ENCODE measurements at places on chromosomes 1 and 21. TPM values are rescaled to one million over a fixed set of nuclear protein-coding genes. Genes with fewer than 3 reads are reported as not detected.

- DNase-seq: no peak
These were observed 6.6 kb downstream of the KRTAP21-2 start for GRCh38 chr21:30740462-30740861.

DNA sequence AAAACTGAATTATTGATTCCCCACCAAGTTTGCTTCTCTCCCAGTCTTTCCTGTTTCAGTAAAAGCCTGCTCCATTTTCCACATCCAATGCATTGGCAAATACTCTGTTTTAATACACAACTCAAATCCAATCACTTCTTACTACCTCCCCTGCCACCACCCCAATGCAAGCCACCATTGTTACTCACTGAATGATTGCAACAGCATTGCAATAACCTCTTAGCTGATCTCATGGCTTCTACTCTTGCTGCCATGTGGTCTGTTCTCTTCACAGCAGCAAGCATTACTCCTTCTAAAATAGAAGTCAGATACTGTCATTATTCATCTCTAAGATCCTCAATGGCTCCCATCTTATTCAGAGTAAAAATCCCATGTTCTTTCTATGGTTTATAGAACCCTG lies 123.4 kb downstream of the ATP6V1G3 start:
- no peak for DNase-seq

F13B gene
- not detected for total RNA-seq

DNA sequence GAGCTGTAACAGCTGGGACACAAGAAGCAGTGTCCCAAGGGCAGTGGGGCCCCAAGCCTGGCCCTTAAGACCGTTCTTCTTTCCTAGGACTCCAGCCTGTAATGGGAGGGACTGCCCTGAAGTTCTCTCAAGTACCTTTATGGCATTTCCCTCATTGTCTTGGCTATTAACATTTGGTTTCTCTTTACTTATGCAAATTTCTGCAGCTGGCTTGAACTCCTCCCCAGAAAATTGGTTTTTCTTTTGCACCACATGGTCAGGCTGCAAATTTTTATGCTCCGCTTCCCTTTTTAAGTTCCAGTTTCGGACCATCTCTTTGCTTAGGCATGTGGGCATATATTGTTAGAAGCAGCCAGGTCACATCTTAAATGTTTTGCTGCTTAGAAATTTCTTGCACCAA lies 3.1 kb upstream of the MROH9 start:
- no peak for DNase-seq

DNA sequence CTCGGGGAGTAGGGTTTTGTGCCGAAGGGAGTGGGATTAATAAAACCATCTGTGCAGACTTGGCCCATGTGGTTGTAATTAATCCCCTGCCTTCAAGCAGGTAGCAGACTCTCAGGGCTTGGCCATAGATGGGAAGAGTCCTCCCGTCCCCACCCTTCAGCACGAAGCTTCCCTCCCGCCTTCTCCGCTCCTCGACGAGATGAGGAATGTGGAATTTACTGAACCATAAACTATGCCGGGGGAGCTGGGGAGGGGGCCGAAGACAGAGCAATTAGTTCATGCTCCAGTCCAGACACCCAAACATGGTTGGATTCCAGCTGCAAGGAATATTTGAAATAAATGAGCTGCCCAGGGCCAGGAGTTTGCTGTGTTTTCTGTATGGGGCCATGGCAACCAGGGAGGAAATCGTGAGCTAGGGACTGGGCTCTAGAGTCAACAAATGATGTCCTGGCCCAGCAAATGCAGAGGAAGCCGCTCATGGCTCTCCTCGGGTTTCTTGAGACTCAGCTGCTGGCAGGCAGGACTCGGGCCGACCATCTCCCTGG lies 78.8 kb downstream of the SPSB1 start:
- DNase-seq: no peak

GRCh38 chr1:186113461-186113860 lies 261.6 kb downstream of the TPR start:
- no peak for DNase-seq

GRCh38 chr21:37711286-37711829 lies 204.9 kb downstream of the KCNJ6 start:
- DNase-seq: no peak

DNA sequence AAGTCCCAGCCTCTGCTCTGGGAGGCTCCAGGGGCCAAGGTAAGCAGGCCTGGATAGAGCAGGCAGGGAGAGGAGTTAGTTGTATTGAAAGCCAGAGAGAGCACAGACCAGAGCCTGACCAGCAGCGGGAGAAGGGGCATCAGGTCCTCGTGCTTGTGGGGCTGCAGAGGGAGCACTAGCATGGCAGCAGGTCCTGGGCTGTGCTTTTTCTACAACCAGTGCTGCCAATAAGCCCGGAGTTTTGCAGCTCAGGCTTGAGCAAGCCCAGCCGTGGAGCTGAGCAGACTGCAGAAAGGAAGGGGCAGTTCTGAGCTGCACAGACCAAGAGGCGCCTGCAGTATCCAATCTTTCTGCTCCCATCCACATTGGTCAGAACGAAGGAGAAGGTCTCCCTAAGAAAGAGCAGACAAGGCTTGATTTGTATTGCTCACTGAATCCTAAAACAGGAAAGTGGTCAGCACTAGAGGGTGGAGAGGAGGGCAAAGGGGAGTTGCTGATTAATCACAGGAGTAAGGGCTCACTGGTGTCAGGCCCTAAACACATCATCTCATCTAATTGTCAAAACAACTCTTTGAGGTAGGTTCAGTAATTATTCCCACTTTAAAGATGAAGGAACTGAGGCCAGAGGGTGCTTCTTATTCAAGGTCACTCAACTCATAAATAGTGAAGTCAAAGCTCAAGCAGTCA lies 2.7 kb downstream of the DENND2D start:
- no peak for DNase-seq

- no peak for DNase-seq
These were observed 26.9 kb upstream of the LBR start for GRCh38 chr1:225454733-225455132.

DNA sequence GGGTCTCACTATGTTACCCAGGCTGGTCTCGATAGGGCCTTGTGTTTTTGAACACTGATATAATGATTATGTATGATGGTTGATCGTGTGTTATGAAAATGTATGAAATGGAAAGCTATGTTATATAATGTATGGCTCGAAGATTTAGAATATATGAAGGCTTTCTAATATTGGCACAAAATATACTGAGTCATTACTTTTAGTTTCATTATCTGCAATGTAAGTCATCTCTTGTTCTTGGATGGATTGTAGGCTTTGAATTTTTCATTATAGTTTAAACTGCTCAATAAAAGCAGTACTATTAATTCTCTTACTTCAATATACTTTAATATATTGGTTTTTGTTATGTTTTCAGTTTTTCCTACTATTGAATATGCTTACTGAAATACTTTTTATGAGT lies 10.1 kb downstream of the FMN2 start:
- no peak for DNase-seq

DNA sequence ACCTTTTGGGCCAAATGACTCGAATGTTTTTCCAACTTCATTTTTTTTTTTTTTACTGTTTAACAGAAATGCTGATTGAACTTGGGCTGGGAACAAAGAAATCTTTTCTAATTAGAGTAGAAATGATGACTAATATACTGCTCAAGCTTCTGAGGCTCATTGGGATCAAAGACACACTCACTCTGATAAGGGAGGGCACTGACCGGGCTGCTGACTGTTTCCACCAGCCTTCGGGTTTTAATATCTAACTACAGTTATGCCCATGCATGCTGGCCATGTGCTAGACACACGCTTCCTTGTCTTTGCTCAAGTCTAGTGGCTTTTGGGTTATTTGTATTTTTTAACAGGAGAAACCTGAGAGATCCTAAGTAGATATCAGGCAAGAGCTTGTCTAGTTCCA lies 16.8 kb downstream of the ZBTB18 start:
- DNase-seq: no peak

DNA sequence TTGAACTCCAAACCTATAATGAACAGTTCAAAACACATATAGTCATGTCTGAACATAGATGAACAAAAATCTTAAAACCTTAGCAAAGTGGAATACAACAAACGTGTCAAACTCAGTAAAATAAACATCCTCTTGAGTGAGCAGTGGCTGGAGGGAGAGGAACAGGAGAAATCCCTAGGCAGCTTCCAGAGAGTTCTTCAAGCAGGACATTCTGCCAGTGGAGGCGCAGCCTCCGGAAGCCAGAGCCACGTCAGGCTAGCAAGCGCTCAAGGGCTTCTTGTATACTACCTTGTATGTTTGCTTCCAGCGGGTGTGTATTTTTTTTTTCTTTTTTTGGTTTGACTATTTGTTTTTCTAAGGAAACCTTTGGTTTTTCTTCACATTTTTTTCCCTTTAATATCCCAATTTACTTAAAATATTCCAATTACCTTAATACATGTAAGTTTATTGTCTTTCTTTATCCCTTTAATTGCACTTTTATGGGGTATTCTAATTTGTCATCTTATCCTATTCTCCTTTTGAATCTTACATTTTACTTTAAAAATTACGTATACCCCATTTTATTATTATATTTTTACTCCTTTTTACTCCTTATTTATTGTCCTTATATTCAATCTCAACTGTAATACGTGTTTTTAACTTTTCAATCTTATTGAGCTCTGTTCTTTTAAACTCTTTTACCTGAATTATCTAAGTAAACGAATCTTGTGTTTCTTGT lies 42.0 kb downstream of the COLGALT2 start:
- no peak for DNase-seq

SAMD13 gene
- not detected for total RNA-seq

SH2D5 gene
- total RNA-seq: 0.13 TPM

PLXNA2 gene
- 43.4 TPM for total RNA-seq

GRCh38 chr21:29305068-29305467 lies 6.3 kb downstream of the BACH1 start:
- no peak for DNase-seq

SV2A gene
- 0.27 TPM for total RNA-seq

- no peak for DNase-seq
These were observed 23.3 kb downstream of the LEMD1 start for GRCh38 chr1:205398586-205398985.

GRCh38 chr21:41805643-41806042 lies 38.8 kb upstream of the RIPK4 start:
- no peak for DNase-seq

DNA sequence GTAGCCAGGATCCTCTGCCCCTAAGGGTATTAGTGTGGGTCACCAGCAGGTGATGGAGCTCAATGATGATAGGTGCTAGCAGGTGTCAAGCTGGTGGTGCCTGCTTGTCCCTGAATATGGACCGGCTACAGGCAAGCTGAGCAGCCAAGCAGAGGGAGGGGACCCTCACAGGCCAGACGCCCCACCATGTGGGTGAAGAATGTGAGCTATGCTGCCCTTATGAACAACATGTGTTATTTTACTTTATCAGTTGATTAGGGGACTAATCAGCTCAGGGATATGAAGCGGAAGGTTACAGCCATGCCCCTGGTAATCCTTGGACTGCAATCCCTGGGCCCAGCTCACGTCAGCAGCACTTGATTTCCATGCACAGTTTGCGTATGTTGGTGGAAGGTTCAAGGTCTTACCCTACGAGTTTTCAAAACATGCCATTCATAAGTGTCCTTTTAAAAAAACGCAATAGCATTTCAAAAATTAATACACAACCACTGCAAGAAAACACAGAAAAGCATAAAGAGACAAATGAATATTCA lies 106.0 kb downstream of the CDC7 start:
- no peak for DNase-seq

- DNase-seq: no peak
These were observed 2.2 kb upstream of the SH3BGRL3 start for GRCh38 chr1:26277719-26278118.

- peak; percentile 64 for DNase-seq
These were observed 36.6 kb downstream of the PLXNA2 start for GRCh38 chr1:208207388-208208131.

DNA sequence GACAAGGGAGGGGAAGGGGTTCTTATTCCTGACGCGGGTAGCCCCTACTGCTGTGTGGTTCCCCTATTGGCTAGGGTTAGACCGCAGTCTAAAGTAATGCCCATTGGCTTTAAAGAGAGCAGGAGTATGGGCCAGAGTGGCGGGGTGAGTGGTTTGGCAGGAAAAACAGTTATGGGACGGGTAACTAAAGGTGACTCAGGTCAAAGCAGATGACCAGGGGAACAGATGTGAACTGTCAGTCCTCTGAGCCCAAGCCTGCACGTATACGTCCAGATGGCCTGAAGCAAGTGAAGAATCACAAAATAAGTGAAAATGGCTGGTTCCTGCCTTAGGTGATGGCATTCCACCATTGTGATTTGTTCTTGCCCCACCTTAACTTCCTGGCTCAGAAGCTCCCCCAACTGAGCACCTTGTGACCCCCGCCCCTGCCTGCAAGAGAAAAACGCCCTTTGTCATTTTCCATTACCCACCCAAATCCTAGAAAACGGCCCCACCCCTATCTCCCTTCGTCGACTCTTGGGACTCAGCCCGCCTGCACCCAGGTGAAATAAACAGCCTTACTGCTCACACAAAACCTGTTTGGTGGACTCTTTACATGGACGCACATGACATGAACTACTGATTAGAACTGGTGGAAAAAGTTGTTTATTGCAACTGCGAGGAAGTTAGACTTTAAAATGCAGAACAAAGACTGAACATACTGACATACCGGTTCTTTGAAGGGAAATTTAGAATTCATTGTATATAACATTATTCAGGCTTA lies 758 bp upstream of the ATAD3B start:
- DNase-seq: peak; percentile 24

FBXO2 gene
- total RNA-seq: 17.9 TPM

DNA sequence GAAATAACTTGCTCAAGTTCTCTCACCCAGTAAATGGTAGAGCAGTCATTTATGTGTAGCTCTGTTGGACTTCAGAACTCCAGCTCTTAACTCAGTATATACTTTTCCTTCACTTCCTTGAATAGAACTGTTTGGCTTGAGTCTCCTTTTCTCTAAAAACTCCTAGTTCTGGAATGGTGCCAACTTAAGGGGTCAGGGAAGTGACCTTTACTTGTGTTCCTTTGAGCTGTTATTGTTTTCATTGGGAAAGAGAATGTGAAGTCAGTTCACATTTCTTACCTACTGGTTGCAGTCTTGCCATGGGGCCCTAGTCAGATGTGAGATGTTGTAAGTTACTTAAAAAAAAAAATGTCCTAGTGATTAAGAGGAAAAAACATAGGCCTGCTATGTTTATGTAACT lies 77.0 kb upstream of the MACF1 start:
- DNase-seq: no peak

GRCh38 chr1:182101415-182102042 lies 40.0 kb upstream of the ZNF648 start:
- no peak for DNase-seq

GRCh38 chr1:66731170-66731865 lies 20.9 kb upstream of the DYNLT5 start:
- no peak for DNase-seq

ACOT7 gene
- total RNA-seq: 27.7 TPM

SPRR4 gene
- total RNA-seq: 31.1 TPM

TFAP2E gene
- total RNA-seq: 5.7 TPM

CNKSR1 gene
- 71.4 TPM for total RNA-seq

DNA sequence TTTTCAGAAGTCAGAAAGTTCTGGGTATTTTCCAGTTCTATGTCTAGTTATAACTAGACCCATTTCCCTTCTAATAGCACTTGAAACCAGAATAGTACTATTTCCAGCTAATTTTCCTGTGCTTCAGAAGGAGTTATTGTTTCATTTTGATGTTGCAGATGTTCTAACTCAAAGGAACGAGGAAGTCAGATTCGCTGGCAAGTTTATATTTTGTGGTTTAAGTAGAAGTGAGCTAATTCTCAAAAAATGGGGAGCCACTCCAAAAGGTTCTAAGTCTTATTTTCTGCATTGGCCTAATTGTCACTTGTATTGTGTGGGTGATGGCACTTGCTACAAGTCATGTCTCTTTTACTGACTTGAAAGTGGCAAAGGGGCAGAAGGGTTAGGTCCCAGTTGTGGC lies 18.1 kb downstream of the CCDC185 start:
- DNase-seq: no peak

Measured in lower leg skin (tissue), 4 donors.